Activated gamma-delta T cell treated with Interleukin-2 at 50 U/mL for 16 hours (primary cell): ENCODE measurements at places on chromosomes 5 and 9.

DNA sequence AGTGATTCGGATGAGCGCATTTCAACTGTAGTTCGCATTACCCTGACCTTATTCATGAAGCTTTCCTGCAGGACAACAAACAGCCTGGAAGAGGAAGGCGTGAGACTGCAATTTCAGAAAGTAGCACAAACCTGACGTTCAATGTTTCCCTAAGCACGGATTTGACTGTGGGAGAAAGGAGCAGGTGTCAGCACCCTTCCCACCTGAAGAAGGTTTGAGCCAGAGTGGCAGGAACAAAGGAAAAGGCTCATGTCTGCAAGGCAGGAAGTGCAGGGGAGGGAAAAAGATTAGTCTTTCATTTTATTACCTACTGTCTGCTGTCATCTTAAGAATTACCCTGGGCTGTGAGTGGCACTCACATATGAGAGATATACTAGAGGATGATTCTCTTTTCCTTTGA lies 114.0 kb downstream of the MED10 start:
- no peak for DNase-seq

DNA sequence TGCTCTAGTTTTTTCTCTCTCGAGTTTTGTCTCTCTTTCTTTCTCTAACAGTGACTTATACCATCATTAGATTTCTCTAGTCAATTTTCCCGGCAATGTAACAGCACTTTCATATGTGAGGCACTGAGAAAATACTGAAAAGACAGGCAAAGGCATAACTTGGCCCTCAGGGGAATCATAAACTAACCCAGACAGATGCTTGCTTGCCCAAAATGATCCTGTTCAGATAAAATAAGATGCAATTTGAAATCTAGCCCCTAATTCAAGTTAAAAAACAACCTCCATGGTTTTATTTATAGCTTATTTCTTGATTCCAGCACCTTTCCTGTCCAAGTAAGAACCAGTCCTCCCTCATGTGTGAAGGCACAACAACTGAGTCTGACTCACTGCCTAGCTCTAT lies 294.6 kb downstream of the GAS1 start:
- DNase-seq: no peak

DNA sequence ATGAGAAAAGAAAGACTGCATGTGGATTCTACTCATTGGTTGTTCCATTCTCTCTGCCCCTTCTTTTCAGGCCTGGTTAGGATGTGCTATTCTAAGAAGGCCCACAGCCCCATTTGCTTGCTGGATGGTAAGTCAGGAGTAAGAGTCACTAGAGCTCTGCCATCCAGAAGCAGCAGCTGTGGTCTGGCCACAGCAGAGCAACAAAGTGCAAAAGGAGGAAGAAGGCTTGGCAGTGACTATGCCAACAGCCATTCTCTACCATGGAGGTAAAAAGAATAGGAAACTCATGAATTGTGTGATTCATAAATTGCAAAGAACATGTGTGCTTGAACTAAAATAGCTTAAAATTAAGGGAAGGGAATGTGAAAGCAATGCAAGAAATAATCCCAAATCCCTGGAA lies 20.9 kb downstream of the KLHL3 start:
- no peak for DNase-seq

GRCh38 chr9:98333703-98334582 lies 78.5 kb upstream of the TBC1D2 start:
- DNase-seq: no peak

DNA sequence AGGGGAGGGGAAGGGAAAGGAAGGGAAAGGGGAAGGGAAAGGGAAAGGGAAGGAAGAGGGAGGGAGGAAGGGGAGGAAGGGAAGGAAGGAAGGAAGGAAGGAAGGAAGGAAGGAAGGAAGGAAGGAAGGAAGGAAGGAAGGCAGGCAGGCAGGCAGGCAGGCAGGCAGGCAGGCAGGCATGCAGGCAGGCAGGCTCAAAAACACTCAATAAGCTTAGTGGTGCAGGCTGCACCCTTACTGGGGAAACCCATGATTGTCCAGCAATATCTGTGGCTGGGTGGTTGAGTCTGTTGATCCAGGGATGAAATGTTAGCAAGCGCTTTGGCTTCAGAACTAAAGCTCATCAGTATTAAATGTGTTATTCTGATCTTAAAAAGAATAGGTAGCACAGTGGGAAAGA lies 145.6 kb downstream of the LPAR1 start:
- DNase-seq: no peak

DNA sequence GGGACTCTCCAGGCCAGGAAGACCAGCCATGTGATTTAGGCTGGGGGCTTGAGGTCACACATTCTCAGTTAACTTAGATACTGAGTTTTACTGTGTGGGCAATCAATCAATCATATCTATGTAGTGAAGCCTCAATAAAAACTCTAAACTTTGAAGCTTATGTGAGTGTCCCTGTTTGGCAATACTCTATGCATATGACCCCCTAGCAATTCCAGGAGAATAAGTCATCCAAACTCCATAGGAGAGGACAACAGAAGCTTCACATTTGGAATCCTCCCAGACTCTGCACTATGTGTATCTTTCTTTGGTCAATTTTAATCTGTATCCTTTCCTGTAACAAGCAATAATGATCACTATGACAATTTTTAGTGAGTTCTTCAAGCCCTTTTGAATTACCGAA lies 216.8 kb upstream of the RGMB start:
- DNase-seq: no peak

DNA sequence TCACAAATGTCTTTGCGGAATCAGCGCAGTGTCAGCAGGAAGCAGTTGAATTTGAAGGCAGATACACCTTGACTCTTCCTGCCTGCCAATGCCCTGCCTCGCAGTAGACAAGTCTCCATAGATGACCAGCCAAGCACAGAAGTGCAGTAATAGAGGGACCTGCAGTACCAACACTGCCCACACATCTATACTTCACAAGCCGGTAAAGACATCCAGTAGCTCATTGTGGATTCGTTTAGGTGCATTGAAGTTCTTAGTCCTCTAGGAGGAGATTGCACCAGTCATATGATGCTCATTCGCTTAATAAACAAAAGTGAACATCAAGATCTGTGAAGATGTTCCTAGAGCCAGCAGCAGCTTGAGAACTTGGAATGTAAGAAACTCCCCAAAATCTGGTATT lies 7.1 kb upstream of the IFNA2 start:
- no peak for DNase-seq

GRCh38 chr9:12860998-12861397 lies 86.2 kb downstream of the LURAP1L start:
- no peak for DNase-seq

DNA sequence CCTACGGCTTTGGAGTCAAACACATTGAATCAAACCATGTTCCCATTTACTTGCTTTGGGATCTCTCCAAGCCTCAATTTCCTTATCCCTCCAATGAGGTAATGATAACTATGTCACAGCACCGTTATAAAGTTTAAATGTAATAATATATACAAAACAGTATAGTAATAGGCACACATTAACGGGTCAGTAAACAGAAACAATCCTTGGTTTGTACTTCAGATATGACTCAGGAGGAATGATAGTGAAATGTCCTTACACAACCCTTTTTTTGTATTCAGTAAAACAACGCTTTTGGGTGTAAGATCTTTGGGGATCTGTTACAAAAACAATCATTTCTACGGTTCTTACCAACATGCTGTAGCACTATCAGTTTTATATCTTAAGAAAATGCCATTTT lies 178.5 kb upstream of the GNA14 start:
- no peak for DNase-seq

DNA sequence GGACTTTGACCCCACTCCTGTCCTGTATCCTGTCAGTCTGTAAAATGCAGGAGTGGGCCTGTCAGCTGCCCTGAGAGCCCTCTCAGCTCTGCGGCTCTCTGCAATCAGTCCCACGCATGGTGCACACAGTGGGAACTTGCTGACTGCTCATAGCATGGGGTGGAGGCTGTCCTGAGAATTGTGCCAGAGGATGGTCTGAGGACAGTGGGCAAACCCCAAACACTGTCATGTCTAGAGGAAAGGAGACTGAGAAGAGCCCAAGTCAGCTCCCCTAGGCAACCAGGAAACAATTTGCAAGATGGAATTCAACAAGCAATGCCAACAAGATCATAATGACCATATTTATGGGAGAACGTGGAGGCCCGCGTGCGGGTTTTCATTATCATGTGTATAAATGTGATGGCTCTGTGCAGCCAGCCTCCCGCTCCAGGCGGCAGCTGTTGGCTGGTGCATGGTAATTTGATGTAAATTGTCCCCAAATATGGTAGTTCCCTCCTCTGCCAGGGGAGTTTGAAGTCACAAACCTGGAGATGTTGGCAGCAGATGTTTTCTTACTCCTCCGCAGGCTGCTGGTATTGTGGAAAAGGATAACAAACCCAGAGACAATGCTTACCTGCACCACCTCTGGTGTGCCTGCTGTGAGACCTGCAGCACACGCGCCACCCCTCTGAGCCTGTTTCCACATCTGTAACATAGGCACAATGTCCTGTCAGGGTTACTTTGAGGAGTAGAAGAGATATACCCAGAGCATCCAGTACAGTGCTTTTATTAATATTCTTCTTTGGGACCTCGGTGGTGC lies 39.8 kb upstream of the ALDH1B1 start:
- DNase-seq: no peak

GRCh38 chr9:98873951-98874371 lies 66.5 kb downstream of the GALNT12 start:
- DNase-seq: no peak

- no peak for DNase-seq
These were observed 89.8 kb downstream of the GTF3C4 start for GRCh38 chr9:132760057-132760456.
